Aortic smooth muscle cell (primary cell): ENCODE measurements at places on chromosomes 7 and 10. TPM values are rescaled to one million over a fixed set of nuclear protein-coding genes. Genes with fewer than 3 reads are reported as not detected.

Gene CRHR2
- not detected in 2 replicates for total RNA-seq

Gene AGR3
- total RNA-seq, result not detected in 2 replicates

Gene CAPZA2
- 147 and 191 TPM in 2 replicates for total RNA-seq

Gene DCLRE1A
- 7.6 and 7.7 TPM in 2 replicates for total RNA-seq

Gene MMRN2
- total RNA-seq, result 12.5 and 13.2 TPM in 2 replicates

Gene H2BK1
- not detected in 2 replicates for total RNA-seq

Gene CCL24
- total RNA-seq, result not detected in 2 replicates

Gene FAM237B
- not detected in 2 replicates for total RNA-seq

Gene RSBN1L
- 18.2 and 23.4 TPM in 2 replicates for total RNA-seq

Gene SPDYE9
- not detected in 2 replicates for total RNA-seq

Gene CREB5
- 2.6 and 4.4 TPM in 2 replicates for total RNA-seq

Gene CALHM3
- total RNA-seq, result not detected in 2 replicates

Gene OR2A5
- not detected in 2 replicates for total RNA-seq

Gene UNCX
- not detected in 2 replicates for total RNA-seq

Gene CUZD1
- 0.13 and 0.44 TPM in 2 replicates for total RNA-seq

Gene ALOX5
- not detected in 2 replicates for total RNA-seq

Gene C10orf105
- under 0.01 TPM in 1 of 2 replicates, not detected in the other for total RNA-seq

Gene ERVW-1
- not detected in 2 replicates for total RNA-seq

Gene ANKRD30A
- not detected in 2 replicates for total RNA-seq

Gene DRGX
- not detected in 2 replicates for total RNA-seq

Gene TEX47
- not detected in 2 replicates for total RNA-seq

Gene CYP3A4
- not detected in 2 replicates for total RNA-seq

Gene SPDYE8
- total RNA-seq, result not detected in 2 replicates

Gene SPDYE2
- not detected in 2 replicates for total RNA-seq

Gene CALHM1
- not detected in 2 replicates for total RNA-seq
